Common myeloid progenitor, CD34-positive (primary cell): ENCODE measurements at places on chromosomes 12 and 14.
A peak's percentile ranks its signal among the peaks of the same experiment; 100 is the strongest.

DNA sequence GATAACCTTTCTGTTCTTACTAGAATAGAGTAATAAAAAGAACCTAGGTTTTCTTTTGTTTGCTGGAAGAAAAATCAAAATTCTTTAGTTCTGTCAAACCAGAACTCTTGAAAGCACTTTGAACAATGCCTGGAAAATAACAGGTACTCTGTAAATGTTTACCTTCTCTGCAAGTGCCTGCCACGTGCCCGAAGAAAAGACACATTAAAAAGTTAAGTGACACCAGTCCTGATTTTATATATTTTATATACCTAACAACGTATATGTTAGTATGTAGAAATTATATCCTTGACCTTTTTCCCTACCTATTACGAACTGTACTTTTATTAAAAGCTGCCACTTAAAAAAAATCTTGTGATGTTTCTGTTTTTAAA, 976 bp downstream of the THAP2 start:
- H3K4me3 ChIP-seq: peak overlapping the region; percentile 100
- H3K27ac ChIP-seq: peak overlapping the region; percentile 96
- no peaks in the 10 kb centered on the region for H3K27me3 ChIP-seq
- DNase-seq: no peak
- no peaks in the 10 kb centered on the region for H3K36me3 ChIP-seq
- peaks cover 14% of the 10 kb centered on the region for H3K4me1 ChIP-seq

DNA sequence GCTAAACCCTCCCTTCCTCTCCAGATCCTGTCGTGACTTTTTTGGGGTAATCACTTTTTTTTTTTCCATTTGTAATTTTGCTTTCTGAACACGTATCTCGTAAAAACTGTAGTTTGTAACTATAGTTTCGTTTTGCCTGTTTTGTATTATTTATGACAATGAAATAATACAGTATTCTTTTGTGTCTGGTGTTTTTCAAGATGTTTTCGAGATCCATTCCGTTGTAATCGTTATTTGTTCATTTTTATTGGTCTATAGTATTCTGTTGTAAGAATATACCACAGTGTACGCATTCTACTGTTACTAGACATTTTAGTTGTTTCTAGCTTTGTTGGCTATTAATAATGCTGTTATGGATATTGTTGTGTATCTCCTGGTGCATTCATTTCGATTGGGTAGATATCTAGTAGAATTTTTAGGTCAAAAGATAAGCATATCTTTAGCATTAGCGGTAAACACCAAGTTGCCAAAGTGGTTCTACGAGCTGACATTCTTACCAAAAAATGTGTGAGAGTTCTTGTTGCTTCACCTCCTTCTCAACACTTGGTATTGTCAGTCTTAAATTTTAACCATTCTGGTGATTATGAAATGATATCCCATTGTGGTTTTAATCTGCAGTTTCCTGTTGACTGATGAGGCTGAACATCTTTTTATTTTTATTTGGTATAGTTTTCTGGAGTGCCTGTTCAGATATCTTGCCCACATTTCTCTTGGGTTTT, 92.3 kb upstream of the EVL start:
- no peaks in the 10 kb centered on the region for H3K36me3 ChIP-seq
- DNase-seq: peak; percentile 22
- H3K27ac ChIP-seq: no peak overlapping the region
- H3K4me3 ChIP-seq: peak overlapping the region; percentile 85

- DNase-seq: no peak
- no peak overlapping the region for H3K27ac ChIP-seq
- no peak overlapping the region for H3K4me3 ChIP-seq
- H3K27me3 ChIP-seq: no peaks in the 10 kb centered on the region
These were observed 224.3 kb upstream of the ATP2B1 start for GRCh38 chr12:89932954-89933353.

- H3K36me3 ChIP-seq: peaks cover 22% of the 10 kb centered on the region
- no peaks in the 10 kb centered on the region for H3K27me3 ChIP-seq
- no peak overlapping the region for H3K4me3 ChIP-seq
These were observed 34.7 kb upstream of the RTRAF start for GRCh38 chr14:51954657-51955056.

DNA sequence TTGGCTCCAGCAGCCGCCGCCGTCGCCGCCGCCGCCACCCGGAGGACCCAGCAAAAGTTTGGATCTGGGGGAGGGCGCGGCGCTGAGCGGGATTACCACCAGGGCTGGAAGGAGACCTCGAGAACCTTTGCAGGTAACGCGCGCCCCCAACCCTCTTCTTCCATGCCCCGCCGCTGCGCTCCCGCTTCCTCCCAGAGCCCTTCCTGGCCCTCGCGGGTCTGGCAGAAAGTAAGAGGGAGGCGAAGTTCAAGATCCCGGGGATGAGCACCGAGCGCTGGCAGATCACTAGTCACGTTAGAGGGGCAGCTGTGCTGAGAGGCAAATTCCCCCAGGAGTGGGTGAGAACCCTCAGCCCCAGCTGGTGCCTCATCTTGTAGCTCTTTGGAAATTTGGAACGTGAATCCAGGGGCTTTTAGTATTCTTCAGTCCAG, 3.9 kb downstream of the FLRT2 start:
- H3K27me3 ChIP-seq: peaks cover 65% of the 10 kb centered on the region
- H3K4me3 ChIP-seq: peak overlapping the region; percentile 33
- peaks cover 50% of the 10 kb centered on the region for H3K4me1 ChIP-seq
- DNase-seq: no peak

GRCh38 chr12:26441434-26441833, 246.1 kb downstream of the SSPN start:
- H3K27me3 ChIP-seq: no peaks in the 10 kb centered on the region
- H3K27ac ChIP-seq: no peak overlapping the region
- no peaks in the 10 kb centered on the region for H3K4me1 ChIP-seq

GRCh38 chr12:127760996-127761395, 506.0 kb upstream of the TMEM132C start:
- H3K4me1 ChIP-seq: no peaks in the 10 kb centered on the region
- no peaks in the 10 kb centered on the region for H3K27me3 ChIP-seq
- no peak overlapping the region for H3K27ac ChIP-seq
- H3K4me3 ChIP-seq: no peak overlapping the region

GRCh38 chr12:130087222-130087621, 75.0 kb upstream of the FZD10 start:
- H3K36me3 ChIP-seq: no peaks in the 10 kb centered on the region
- H3K4me1 ChIP-seq: no peaks in the 10 kb centered on the region
- DNase-seq: no peak
- no peak overlapping the region for H3K4me3 ChIP-seq

DNA sequence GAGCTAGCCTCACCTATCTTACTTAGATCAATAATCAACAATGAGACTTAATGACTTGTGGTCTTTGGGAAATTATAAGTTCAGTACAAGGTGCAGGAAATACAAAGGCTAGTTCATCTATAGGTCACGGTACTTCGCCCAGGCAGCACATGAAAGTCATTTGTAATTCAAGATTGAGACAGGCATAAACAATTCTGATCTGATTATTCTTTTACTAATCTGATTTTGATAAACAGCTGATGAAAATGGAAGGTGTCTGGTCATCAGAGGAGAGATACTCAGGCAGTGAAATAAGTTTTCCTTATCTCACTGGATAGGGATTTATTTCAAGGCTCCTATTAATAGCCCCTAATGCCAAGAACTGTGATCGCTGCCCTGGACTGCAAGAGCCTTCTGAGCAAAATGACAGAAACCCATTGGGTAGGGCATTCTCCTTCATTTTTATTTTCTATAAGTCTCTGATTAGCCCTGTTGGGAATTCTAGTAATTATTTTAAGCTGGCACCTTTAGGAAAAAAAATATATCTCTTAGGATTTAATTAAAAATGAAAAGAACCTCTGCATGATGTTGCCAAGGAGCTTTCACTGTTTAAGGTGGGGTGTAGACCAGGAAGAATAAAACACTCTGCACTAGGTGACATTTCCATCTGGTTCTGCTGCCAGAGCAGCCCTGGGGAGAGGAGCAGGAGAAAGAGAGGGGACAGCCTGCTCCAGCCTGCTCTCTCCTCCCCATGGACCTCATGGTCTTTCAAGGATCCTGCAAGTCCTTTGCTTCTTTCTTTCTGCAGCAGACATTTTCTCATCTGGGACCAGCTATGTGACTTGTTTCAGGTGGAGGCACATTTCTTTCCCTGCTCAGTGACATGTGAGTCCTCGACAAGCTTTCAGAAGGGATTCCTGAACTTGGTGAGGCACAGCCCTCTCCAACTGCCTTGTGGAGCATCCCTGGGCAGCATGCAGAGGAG, 44.8 kb downstream of the SSPN start:
- H3K4me1 ChIP-seq: no peaks in the 10 kb centered on the region
- DNase-seq: no peak
- no peak overlapping the region for H3K4me3 ChIP-seq
- H3K27me3 ChIP-seq: no peaks in the 10 kb centered on the region
- H3K36me3 ChIP-seq: no peaks in the 10 kb centered on the region

GRCh38 chr14:101791919-101792572, 30.5 kb downstream of the PPP2R5C start:
- H3K27ac ChIP-seq: no peak overlapping the region
- peak; percentile 63 for DNase-seq
- peaks cover 4% of the 10 kb centered on the region for H3K4me1 ChIP-seq

- H3K27ac ChIP-seq: no peak overlapping the region
- DNase-seq: no peak
- H3K36me3 ChIP-seq: no peaks in the 10 kb centered on the region
- no peak overlapping the region for H3K4me3 ChIP-seq
- peaks cover 23% of the 10 kb centered on the region for H3K4me1 ChIP-seq
These were observed 52.6 kb downstream of the LRP6 start for GRCh38 chr12:12214201-12214600.

GRCh38 chr12:44525806-44526654, 350.1 kb downstream of the NELL2 start:
- no peaks in the 10 kb centered on the region for H3K27me3 ChIP-seq
- DNase-seq: no peak
- no peak overlapping the region for H3K4me3 ChIP-seq
- H3K4me1 ChIP-seq: no peaks in the 10 kb centered on the region
- no peaks in the 10 kb centered on the region for H3K36me3 ChIP-seq

GRCh38 chr12:101803978-101804377, 26.8 kb downstream of the GNPTAB start:
- no peak overlapping the region for H3K4me3 ChIP-seq
- DNase-seq: no peak
- no peaks in the 10 kb centered on the region for H3K27me3 ChIP-seq
